ENCODE measurements at places on chromosomes 4 and X. TPM values are rescaled to one million over a fixed set of nuclear protein-coding genes. Genes with fewer than 3 reads are reported as not detected.

The SSX2B gene
- total RNA-seq, result not detected

The PPEF2 gene
- total RNA-seq, result not detected

The PHKA1 gene
- total RNA-seq, result 12.2 TPM

The STATH gene
- not detected for total RNA-seq

The PITX2 gene
- total RNA-seq, result not detected

The ZAR1 gene
- total RNA-seq, result not detected

The C4orf36 gene
- not detected for total RNA-seq

The HTATSF1 gene
- total RNA-seq, result 54.7 TPM

The SLC9A6 gene
- total RNA-seq, result 18.0 TPM

The GPR173 gene
- total RNA-seq, result 2.2 TPM

The BRS3 gene
- total RNA-seq, result not detected

The RIBC1 gene
- 0.94 TPM for total RNA-seq

The MAP3K15 gene
- 0.17 TPM for total RNA-seq

The TBC1D1 gene
- total RNA-seq, result 119 TPM

The MAGEA10 gene
- not detected for total RNA-seq

The FAM184B gene
- total RNA-seq, result not detected

The CFAP99 gene
- not detected for total RNA-seq

The ANXA3 gene
- total RNA-seq, result 11.0 TPM

The NLGN3 gene
- 1.9 TPM for total RNA-seq

The FAAH2 gene
- total RNA-seq, result 0.26 TPM

The BTC gene
- 0.40 TPM for total RNA-seq

The NXF2 gene
- not detected for total RNA-seq

The RAB40A gene
- 0.31 TPM for total RNA-seq

The CYP4V2 gene
- 25.8 TPM for total RNA-seq

The ITM2A gene
- total RNA-seq, result 128 TPM

The UGT2B10 gene
- total RNA-seq, result not detected

The FMR1NB gene
- not detected for total RNA-seq

The SMIM10 gene
- total RNA-seq, result 6.4 TPM

The SPRY1 gene
- total RNA-seq, result 26.3 TPM

The FAM149A gene
- 16.0 TPM for total RNA-seq

The MAGEC3 gene
- not detected for total RNA-seq

The SLC2A9 gene
- 11.3 TPM for total RNA-seq

The UNC5C gene
- 4.0 TPM for total RNA-seq

The FAM199X gene
- 14.6 TPM for total RNA-seq

The AREG gene
- total RNA-seq, result 7.3 TPM

The RXFP1 gene
- total RNA-seq, result not detected

The HPSE gene
- total RNA-seq, result 2.3 TPM

The GPM6B gene
- total RNA-seq, result 16.4 TPM

The CT47B1 gene
- not detected for total RNA-seq

The DIAPH2 gene
- 12.3 TPM for total RNA-seq

The PDE5A gene
- 10.6 TPM for total RNA-seq

The CT45A10 gene
- not detected for total RNA-seq

The USP51 gene
- total RNA-seq, result 4.1 TPM

The TGIF2LX gene
- total RNA-seq, result not detected

The GAB3 gene
- total RNA-seq, result 7.8 TPM

The HHIP gene
- 0.03 TPM for total RNA-seq

The GAGE12J gene
- not detected for total RNA-seq

The APBB2 gene
- 42.2 TPM for total RNA-seq

The NALF2 gene
- 43.2 TPM for total RNA-seq

The NAP1L3 gene
- total RNA-seq, result 22.3 TPM

The PDLIM5 gene
- 778 TPM for total RNA-seq

The FOXR2 gene
- not detected for total RNA-seq

The NOCT gene
- 9.6 TPM for total RNA-seq

Data from right cardiac atrium (tissue), 5 donors.